Activated CD4-positive, alpha-beta T cell treated with anti-CD3 and anti-CD28 coated beads, Interleukin-2, amount 10 ng/mL, durations not matched to agents 7 days and 5 days (primary cell): ENCODE measurements at places on chromosomes 3 and 15. TPM values are rescaled to one million over a fixed set of nuclear protein-coding genes. Genes with fewer than 3 reads are reported as not detected.
A peak's percentile ranks its signal among the peaks of the same experiment; 100 is the strongest.

- no peaks in the 10 kb centered on the region for H3K36me3 ChIP-seq
- no peak for DNase-seq
- no peak overlapping the region for H3K27ac ChIP-seq
- peaks cover 32% of the 10 kb centered on the region for H3K27me3 ChIP-seq
- peaks cover 16% of the 10 kb centered on the region for H3K4me1 ChIP-seq
These were observed 5.5 kb downstream of the AMOTL2 start for GRCh38 chr3:134368751-134369105.

- no peaks in the 10 kb centered on the region for H3K4me1 ChIP-seq
- DNase-seq = no peak
- no peak overlapping the region for H3K4me3 ChIP-seq
- H3K27me3 ChIP-seq = no peaks in the 10 kb centered on the region
- H3K36me3 ChIP-seq = no peaks in the 10 kb centered on the region
These were observed 21.8 kb downstream of the SI start for GRCh38 chr3:165056510-165056909.

SHF gene
- 0.92 TPM for total RNA-seq

PSMA4 gene
- total RNA-seq = 255 TPM

- no peak overlapping the region for H3K4me3 ChIP-seq
- peaks cover 3% of the 10 kb centered on the region for H3K27me3 ChIP-seq
- DNase-seq = no peak
- H3K36me3 ChIP-seq = no peaks in the 10 kb centered on the region
- H3K4me1 ChIP-seq = no peaks in the 10 kb centered on the region
- H3K27ac ChIP-seq = no peak overlapping the region
These were observed 40.5 kb upstream of the GYG1 start for GRCh38 chr3:148950806-148951205.

- no peak for DNase-seq
- H3K27me3 ChIP-seq = no peaks in the 10 kb centered on the region
- no peaks in the 10 kb centered on the region for H3K36me3 ChIP-seq
- H3K4me1 ChIP-seq = no peaks in the 10 kb centered on the region
- no peak overlapping the region for H3K4me3 ChIP-seq
These were observed 400.4 kb downstream of the MAGI1 start for GRCh38 chr3:65638301-65638700.

- H3K27me3 ChIP-seq = no peaks in the 10 kb centered on the region
- H3K27ac ChIP-seq = no peak overlapping the region
- H3K4me3 ChIP-seq = no peak overlapping the region
- DNase-seq = no peak
- H3K4me1 ChIP-seq = peaks cover 11% of the 10 kb centered on the region
- no peaks in the 10 kb centered on the region for H3K36me3 ChIP-seq
These were observed 166.1 kb upstream of the LINGO1 start for GRCh38 chr15:77798847-77799246.

- H3K36me3 ChIP-seq = peaks cover 15% of the 10 kb centered on the region
- no peak for DNase-seq
- no peaks in the 10 kb centered on the region for H3K27me3 ChIP-seq
- H3K27ac ChIP-seq = peak overlapping the region; percentile 95
These were observed 1.8 kb downstream of the ACAP2 start for GRCh38 chr3:195441051-195441450.

CFAP44 gene
- 10.3 TPM for total RNA-seq

DNA sequence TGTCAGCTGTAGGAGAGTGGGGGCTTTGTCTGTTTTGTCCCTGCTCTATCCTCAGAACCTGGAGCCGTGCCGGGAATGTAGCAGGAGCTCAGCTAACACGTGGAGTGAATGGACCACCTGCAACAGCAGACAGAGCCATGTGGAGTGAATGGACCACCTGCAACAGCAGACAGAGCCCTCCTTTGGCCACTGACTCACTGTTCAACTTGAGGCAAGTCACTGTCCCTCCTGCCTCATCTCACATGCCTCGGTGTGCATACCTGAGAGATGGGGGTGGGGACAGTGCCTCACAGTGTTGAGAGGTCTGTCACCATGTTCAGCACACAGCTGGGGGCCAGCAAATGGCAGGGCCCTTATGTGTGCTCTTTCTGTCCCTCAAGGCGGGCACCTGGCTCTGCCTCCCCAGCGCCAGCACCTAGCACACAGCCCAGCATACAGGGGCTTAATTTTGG lies 27.9 kb downstream of the FEM1B start:
- H3K27ac ChIP-seq = no peak overlapping the region
- peaks cover 3% of the 10 kb centered on the region for H3K36me3 ChIP-seq
- no peaks in the 10 kb centered on the region for H3K27me3 ChIP-seq
- peaks cover 23% of the 10 kb centered on the region for H3K4me1 ChIP-seq

SPESP1 gene
- total RNA-seq = 0.50 TPM

GRCh38 chr3:14514323-14514720 lies 25.8 kb downstream of the GRIP2 start:
- no peaks in the 10 kb centered on the region for H3K4me1 ChIP-seq
- no peak overlapping the region for H3K4me3 ChIP-seq
- no peak overlapping the region for H3K27ac ChIP-seq

- no peaks in the 10 kb centered on the region for H3K36me3 ChIP-seq
- H3K4me3 ChIP-seq = no peak overlapping the region
- H3K27ac ChIP-seq = no peak overlapping the region
- H3K4me1 ChIP-seq = no peaks in the 10 kb centered on the region
- peaks cover 22% of the 10 kb centered on the region for H3K27me3 ChIP-seq
These were observed 9.3 kb downstream of the GXYLT2 start for GRCh38 chr3:72896996-72897757.

- H3K4me1 ChIP-seq = peaks cover 12% of the 10 kb centered on the region
- no peaks in the 10 kb centered on the region for H3K27me3 ChIP-seq
- no peak for DNase-seq
- H3K4me3 ChIP-seq = no peak overlapping the region
- peak overlapping the region; percentile 22 for H3K27ac ChIP-seq
- peaks cover 13% of the 10 kb centered on the region for H3K36me3 ChIP-seq
These were observed 386.5 kb upstream of the CFAP20DC start for GRCh38 chr3:59436164-59436958.

- peaks cover 41% of the 10 kb centered on the region for H3K36me3 ChIP-seq
- H3K4me1 ChIP-seq = peaks cover 73% of the 10 kb centered on the region
- no peak for DNase-seq
- no peaks in the 10 kb centered on the region for H3K27me3 ChIP-seq
These were observed 1.8 kb downstream of the LIMD1 start for GRCh38 chr3:45596290-45596791.

DNA sequence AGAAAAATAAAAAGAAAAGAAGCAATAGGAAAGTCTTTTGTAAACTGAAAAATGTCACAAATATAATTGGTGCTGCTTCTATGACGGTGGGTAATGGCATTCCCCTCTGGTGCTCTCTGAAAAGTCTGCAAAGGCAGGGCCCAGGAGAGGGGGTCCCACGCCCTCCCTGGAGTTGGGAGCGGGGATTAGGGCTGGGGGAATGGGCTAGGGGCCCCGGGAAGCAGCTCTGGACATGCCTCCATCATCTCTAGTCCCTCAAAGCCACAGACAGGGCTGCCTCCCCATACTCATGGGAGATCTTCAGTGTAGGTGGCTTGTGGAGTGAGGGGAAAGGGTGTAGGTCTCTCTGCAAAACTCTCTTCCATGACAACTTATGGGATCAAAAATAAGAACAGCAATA lies 7.8 kb upstream of the RHCG start:
- no peak overlapping the region for H3K4me3 ChIP-seq
- H3K4me1 ChIP-seq = no peaks in the 10 kb centered on the region
- H3K27ac ChIP-seq = no peak overlapping the region
- peaks cover 16% of the 10 kb centered on the region for H3K27me3 ChIP-seq
- DNase-seq = no peak
- no peaks in the 10 kb centered on the region for H3K36me3 ChIP-seq

DNA sequence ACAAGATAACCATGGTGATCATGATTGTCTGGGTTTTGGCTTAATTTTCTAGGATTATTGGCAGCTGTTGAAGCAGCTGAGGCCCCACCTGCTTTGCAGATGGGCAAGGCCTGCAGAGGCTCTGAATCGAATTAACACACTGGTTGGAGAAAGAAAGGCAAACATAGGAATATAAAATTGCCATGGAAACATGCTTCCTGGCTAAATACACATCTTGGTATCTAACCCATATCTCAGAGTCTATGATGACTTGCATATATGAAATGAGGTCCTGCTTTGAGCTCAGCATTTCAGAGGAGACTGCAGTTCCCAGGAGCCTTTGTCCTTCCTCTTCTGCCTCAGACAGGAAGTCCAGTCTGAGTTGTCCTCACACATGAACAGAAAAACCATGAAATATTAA lies 24.3 kb upstream of the SV2B start:
- no peak for DNase-seq
- H3K27ac ChIP-seq = no peak overlapping the region
- no peaks in the 10 kb centered on the region for H3K36me3 ChIP-seq
- H3K27me3 ChIP-seq = peaks cover 24% of the 10 kb centered on the region

DNA sequence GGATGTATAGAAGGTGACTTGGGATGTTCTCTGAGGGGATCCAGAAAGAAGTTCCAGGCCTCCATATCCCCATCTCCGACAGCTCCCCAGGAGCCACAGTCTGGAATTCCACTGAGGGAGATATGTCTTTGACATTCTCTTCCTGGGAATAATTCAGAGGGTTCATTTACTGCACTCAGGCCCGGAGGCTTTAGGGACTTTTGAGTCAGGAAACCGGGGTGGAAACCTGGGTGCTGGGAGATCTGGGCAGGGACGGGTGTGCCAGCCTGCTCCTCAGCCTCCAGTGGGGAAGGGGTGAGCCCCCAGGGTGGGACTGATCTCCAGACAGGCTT lies 147.7 kb downstream of the SMAD6 start:
- peaks cover 7% of the 10 kb centered on the region for H3K4me1 ChIP-seq
- no peak overlapping the region for H3K27ac ChIP-seq
- no peak overlapping the region for H3K4me3 ChIP-seq
- H3K27me3 ChIP-seq = peaks cover 14% of the 10 kb centered on the region
- DNase-seq = no peak

GRCh38 chr3:55017876-55018275 lies 90.0 kb upstream of the LRTM1 start:
- H3K27me3 ChIP-seq = no peaks in the 10 kb centered on the region
- no peak overlapping the region for H3K4me3 ChIP-seq
- no peak for DNase-seq
- H3K36me3 ChIP-seq = no peaks in the 10 kb centered on the region

GRCh38 chr15:96064351-96064756 lies 266.1 kb upstream of the NR2F2 start:
- no peaks in the 10 kb centered on the region for H3K36me3 ChIP-seq
- no peak overlapping the region for H3K4me3 ChIP-seq
- DNase-seq = no peak
- H3K27me3 ChIP-seq = no peaks in the 10 kb centered on the region

GRCh38 chr3:142028243-142028777 lies 121.0 kb downstream of the TFDP2 start:
- H3K4me1 ChIP-seq = peaks cover 16% of the 10 kb centered on the region
- H3K27ac ChIP-seq = peak overlapping the region; percentile 83
- H3K36me3 ChIP-seq = no peaks in the 10 kb centered on the region
- peak overlapping the region; percentile 89 for H3K4me3 ChIP-seq
- DNase-seq = peak; percentile 71

DNA sequence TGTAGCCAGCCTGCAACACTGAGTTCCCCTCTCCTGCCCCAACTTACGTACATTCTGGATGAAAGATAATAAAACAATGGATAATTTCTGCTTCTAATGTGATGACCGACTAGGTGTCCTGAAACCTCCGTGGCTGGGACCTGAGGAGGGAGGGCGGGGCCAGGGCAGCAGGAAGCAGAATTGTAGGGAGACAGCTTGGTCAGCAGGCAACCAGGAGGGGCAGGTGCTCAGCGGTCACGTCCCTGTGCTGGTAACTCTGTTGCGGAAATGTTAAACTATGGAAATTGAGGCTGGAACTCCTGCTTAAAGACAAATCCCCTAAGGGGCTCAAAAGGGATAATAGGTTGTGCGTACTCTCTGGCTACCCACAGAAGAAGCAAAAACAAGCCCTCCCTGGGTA lies 30.4 kb downstream of the SLC6A20 start:
- peaks cover 2% of the 10 kb centered on the region for H3K36me3 ChIP-seq
- DNase-seq = no peak
- no peaks in the 10 kb centered on the region for H3K4me1 ChIP-seq
- no peak overlapping the region for H3K4me3 ChIP-seq
- H3K27me3 ChIP-seq = peaks cover 42% of the 10 kb centered on the region
- H3K27ac ChIP-seq = no peak overlapping the region

DNA sequence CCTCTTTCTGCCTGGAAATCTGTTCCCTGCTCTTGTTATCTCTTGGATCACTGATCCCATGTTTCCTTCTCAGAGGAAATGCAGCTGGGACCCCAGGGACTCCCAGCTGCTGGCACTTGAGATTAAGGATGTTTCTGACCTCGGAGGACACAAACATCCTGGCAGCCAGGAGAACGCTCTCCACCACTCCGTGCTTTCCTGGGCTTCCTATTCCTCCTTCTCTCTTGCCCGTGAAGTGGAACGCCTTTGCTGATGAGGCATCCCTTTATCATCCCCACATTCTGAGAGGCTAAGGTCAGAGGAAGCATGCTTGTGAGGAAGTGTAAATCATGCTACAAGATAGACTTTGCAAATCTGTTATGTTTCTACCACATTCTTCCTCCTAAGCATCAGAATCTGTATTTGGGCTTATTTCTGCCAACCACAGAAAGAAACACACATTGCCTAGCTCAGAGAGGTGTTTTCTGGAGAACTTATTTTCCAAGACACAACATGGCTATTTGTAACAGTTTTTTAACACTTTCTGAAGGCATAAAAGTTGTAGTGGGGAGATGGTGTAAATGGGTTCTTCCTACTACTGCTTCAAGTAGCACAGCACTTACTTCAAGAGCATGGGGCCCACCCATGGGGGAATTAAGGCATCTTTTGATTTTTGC lies 25.6 kb upstream of the LDHAL6B start:
- H3K27ac ChIP-seq = no peak overlapping the region
- H3K4me3 ChIP-seq = no peak overlapping the region
- peaks cover 11% of the 10 kb centered on the region for H3K27me3 ChIP-seq
- H3K4me1 ChIP-seq = peaks cover 2% of the 10 kb centered on the region
- peaks cover 10% of the 10 kb centered on the region for H3K36me3 ChIP-seq
- DNase-seq = no peak

- peaks cover 7% of the 10 kb centered on the region for H3K4me1 ChIP-seq
- no peak overlapping the region for H3K27ac ChIP-seq
- no peaks in the 10 kb centered on the region for H3K36me3 ChIP-seq
These were observed 530.7 kb upstream of the CFAP20DC start for GRCh38 chr3:59580499-59580898.

LTK gene
- total RNA-seq = 0.87 TPM

GRCh38 chr3:143078883-143079282 lies 40.7 kb upstream of the CHST2 start:
- peaks cover 2% of the 10 kb centered on the region for H3K27me3 ChIP-seq
- DNase-seq = no peak
- H3K36me3 ChIP-seq = no peaks in the 10 kb centered on the region
- H3K27ac ChIP-seq = no peak overlapping the region
- H3K4me3 ChIP-seq = no peak overlapping the region
- peaks cover 8% of the 10 kb centered on the region for H3K4me1 ChIP-seq

- peaks cover 6% of the 10 kb centered on the region for H3K4me1 ChIP-seq
- peaks cover 10% of the 10 kb centered on the region for H3K36me3 ChIP-seq
- H3K27ac ChIP-seq = no peak overlapping the region
- H3K27me3 ChIP-seq = no peaks in the 10 kb centered on the region
- no peak overlapping the region for H3K4me3 ChIP-seq
- peak; percentile 60 for DNase-seq
These were observed 7.8 kb downstream of the EIF1B start for GRCh38 chr3:40317061-40317855.
